Central memory CD8-positive, alpha-beta T cell (primary cell): ENCODE measurements at places on chromosomes 1 and 21.

DNA sequence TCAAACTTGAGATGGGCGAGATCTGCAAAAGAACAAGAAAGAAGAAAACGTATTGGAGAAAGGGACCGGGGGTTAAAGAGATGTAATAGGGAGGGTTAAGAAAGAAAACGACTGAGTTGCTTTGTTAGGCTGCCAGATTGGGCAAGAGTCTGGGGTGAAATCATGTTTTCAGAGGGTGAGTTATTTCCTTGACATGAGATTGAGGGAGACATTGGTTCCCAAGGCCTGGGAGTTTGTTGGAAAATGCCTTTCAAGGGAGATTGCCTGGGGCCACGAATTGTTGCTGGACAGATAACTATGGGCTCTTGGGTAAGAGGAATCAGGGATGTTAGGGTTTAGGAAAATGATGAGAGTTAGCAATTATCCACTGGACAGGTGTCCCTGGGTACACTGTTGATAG is 776 bp upstream of the CADM3 start:
- no peak for DNase-seq

GRCh38 chr21:39730418-39731157 is 14.4 kb upstream of the IGSF5 start:
- no peak for DNase-seq

DNA sequence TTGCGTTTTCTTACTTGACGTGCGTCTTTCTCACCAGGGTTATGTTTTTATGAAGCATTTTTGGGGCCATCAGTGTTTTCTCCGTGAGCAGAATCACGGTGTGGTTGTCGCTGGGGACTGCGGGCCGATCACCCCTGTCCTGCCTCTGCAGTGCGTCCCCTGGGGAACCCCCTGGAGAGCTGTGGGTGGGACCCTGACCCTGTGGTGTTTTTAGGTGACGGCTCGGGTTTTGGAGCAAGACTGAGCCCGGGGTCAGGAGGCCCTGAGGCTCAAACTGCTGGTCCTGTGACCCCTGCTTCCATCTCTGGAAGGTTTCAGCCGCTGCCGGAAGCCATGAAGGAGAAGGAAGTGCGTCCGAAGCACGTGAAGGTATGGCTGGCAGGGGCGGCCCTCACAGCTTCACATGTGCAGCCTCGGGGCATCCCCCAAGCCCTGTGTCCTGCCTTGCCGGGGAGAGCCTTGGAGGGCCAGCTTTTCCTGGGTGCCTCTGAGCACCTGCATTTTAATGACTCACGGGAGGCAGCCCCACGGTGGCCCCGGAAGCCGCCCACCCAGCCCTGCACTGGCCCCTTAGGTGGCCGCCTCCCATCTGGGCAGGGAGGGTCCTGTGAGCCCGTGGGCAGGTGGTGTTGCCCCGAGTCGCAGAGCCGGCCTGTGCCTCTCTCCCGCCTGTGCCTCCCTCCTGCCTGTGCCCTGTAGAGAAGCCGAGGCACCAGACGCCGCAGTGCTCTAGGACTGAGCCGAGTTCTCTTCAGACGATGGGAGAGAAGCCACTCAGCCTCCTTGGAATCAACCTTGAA is 36.7 kb upstream of the DIP2A start:
- no peak for DNase-seq

GRCh38 chr1:19689085-19689757 is 24.5 kb downstream of the HTR6 start:
- no peak for DNase-seq

DNA sequence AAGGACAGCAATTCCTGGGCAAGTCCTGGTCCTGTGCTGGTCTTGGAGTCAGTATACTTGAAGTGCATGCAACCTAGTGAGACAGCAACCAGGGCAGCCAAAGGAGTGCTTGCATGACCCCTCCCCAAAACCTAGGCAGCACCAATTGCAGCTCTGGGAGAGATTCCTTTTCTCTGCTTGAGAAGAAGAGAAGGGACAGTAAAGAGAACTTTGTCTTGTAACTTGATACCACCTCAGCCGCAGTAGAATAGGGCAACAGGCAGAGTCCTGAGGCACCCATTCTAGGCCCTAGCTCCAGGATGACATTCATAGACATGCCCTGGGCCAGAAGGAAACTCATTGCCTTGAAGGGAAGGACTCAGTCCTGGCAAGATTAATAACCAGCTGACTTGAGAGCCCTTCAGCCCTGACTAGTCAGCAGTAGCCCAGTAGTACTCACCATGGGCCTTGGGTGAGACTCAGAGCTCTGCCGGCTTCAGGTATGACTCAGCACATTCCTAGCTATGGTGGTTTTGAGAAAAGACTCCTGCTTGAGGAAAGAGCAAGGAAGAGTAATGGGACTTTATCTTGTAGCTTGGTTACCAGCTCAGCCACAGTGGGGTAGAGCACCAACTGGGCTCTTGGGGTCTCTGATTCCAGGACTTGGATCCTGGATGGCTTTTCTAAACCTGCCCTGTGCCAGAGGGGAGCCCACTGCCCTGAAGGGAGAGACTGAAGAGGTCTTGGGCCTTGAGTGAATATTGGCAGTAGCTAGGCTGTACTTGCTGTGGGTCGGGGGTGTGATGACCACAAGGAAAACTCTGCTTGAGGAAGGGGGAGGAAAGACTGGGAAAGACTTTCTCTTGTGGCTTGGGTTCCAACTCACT is 51.7 kb upstream of the ACADM start:
- DNase-seq: no peak

DNA sequence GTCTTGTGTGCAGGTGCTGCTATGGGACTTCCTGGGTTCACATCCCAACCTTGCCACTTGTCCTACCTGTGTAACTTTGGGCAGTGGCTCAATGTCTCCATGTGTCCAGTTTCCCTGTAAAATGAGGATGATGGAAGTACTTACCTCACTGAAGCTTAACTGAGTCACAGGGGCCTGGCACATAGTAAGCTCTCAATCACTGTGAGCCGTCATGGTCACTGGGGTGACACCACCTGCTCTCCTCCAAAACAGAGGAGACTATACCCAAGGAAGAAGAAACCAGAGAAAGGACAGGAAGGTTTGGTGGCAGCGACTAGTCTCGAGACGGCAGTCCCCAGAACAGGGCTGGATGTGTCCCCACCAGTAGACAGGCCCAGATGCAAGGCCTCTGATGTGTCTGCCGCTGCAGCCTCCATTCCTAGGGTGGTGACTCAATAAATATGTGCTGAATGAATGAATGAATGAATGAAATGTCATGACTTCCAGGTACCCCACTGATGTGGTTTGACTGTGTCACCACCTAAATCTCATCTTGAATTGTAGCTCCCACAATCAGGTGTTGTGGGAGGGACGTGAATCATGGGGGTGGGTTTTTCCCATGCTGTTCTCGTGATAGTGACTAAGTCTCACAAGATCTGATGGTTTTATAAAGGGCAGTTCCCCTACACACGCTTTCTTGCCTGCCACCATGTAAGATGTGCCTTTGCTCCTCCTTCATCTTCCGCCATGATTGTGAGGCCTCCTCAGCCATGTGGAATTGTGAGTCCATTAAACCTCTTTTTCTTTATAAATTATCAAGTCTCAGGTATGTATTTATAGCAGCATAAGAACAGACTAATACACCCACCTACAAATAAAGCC is 13.0 kb upstream of the LRP8 start:
- no peak for DNase-seq

- DNase-seq: no peak
Measured at GRCh38 chr1:220894025-220894923, 15.0 kb downstream of the HLX start.

GRCh38 chr1:237684236-237684635 is 206.5 kb downstream of the ZP4 start:
- no peak for DNase-seq

DNA sequence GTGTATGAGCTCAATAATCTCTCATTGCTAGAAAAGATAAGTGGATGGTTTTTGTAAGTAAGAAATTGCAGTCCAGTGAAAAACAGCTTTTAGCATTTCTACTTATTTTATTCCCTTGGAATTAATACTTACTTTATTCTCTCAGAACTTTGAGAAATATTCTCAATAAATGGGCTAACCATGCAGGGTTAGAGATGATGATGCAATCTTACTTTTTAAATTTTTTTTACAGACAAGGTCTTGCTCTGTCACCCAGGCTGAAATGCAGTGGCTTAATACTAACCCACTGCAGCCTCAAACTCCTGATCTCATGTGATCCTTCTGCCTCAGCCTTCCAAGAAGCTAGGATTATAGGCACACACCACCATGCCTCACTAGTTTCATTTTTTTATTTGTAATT is 440.8 kb upstream of the ZP4 start:
- DNase-seq: no peak

GRCh38 chr21:25967181-25967900 is 203.2 kb downstream of the APP start:
- DNase-seq: no peak

DNA sequence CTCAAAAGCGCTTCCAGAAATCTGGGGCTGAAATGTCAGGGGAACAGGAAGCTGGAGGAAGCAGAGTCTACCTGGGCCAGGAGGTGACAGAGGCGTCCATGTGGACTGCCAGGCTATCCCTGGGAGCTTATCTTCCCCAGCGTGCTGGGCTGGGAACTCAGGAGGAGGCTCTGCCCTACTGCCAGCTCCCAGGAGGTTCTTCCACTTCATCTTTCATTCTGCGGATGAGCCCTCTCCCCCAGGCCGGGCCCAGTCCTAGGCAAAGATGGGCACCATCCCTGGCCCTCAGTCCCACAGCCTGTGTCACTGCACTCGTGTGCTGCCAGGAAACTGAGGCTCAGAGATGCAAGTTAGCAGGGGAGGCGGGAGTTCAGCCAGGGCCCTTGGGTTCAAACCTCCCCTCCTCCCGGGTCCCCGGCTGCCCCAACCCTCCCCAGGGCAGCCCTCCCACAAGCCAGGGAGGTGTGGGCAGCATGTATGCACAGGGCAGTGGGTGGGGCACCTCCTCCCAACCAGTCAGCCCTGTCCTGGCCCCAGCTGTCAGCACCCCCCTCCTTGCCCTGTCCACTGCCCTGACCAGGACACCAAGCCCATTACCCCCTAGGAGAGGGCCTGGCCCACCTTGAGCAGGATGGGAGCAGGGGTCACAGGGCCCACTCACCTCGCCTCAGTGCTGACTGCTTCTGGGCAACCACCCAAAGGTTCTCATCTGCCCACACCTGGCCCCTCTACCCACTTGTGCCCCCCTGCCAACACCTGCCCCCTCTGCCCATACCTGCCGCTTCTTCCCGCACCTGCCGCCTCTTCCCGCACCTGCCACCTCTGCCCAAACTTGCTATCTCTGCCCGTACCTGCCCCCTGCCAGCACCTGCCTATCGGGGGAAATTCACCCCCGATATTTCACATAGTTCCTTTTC is 226.0 kb downstream of the NPHP4 start:
- DNase-seq: no peak

GRCh38 chr21:36072453-36073162 is 2.8 kb downstream of the CBR1 start:
- DNase-seq: no peak

- no peak for DNase-seq
Measured at GRCh38 chr21:33247599-33247998, 17.9 kb downstream of the IFNAR2 start.

DNA sequence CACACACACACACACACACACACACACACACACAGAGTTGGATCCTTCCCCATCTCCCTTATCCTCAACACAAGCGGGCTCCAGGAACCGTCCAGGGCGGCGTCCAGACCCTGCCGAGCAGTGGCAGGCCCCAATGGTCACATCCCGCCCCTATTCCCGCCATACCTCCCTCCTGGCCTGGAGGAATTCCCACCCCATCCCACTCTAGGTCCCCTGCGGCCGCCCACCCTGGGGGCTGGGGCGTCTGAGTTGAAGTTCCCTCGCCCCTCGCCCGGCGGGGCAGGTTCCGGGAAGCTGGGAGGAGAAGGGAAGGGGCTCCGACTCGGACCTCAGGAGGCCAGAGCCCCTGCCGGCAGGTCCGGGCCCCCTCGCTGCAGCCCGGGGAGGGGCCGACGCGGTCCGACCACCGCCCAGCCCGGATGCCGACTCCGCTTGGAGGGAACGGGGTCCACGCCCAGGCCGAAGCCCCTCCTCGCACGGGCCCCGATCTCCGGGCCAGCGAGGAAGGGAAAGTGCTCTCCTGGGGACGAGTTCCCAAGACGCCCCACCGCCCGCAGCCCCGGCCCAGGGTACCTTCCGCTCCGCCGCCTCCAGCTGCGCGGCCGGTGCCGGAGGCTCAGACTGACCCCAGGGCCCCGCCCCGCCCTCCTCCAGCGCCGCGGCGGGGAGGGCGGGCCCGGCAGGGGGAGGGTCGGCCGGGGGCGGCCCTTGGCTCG is at the start of gene RHOC:
RHOC (minus strand) TSS at position 623 of the 716 bp plus-strand sequence. CDS start 3,328 bp downstream, outside the sequence.
- DNase-seq: no peak

- no peak for DNase-seq
Measured at GRCh38 chr1:117044217-117044616, 15.9 kb upstream of the TTF2 start.

GRCh38 chr1:111082421-111083203 is 57.3 kb downstream of the DRAM2 start:
- DNase-seq: no peak

- DNase-seq: no peak
Measured at GRCh38 chr1:67429528-67430357, 459 bp downstream of the SERBP1 start.

DNA sequence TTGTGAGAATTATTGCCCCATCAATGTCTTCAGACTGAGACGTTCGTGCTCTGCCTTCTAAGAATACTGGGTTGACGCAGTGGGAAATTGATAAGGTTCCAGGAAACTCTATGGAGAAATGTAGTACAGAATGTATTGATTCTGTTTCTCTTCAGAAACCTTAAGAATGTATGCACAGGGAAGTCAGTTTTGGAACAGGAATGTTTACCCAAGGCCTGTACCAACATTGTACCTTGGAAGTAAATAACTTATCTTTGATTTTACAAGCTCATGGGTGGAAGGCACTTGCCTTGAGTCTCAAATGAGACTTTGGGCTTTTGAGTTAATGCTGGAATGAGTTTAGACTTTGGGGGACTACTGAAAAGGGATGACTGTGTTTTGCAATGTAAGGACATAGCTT is 59.5 kb upstream of the PCP4 start:
- DNase-seq: no peak

- DNase-seq: no peak
Measured at GRCh38 chr1:2504949-2505272, 21.5 kb downstream of the PANK4 start.

- DNase-seq: no peak
Measured at GRCh38 chr1:174491606-174492005, 43.8 kb downstream of the GPR52 start.

- DNase-seq: no peak
Measured at GRCh38 chr1:111793923-111794322, 38.2 kb downstream of the DDX20 start.
